T-helper 9 cell (primary cell): ENCODE measurements at places on chromosomes 13 and 19.
A peak's percentile ranks its signal among the peaks of the same experiment; 100 is the strongest.

DNA sequence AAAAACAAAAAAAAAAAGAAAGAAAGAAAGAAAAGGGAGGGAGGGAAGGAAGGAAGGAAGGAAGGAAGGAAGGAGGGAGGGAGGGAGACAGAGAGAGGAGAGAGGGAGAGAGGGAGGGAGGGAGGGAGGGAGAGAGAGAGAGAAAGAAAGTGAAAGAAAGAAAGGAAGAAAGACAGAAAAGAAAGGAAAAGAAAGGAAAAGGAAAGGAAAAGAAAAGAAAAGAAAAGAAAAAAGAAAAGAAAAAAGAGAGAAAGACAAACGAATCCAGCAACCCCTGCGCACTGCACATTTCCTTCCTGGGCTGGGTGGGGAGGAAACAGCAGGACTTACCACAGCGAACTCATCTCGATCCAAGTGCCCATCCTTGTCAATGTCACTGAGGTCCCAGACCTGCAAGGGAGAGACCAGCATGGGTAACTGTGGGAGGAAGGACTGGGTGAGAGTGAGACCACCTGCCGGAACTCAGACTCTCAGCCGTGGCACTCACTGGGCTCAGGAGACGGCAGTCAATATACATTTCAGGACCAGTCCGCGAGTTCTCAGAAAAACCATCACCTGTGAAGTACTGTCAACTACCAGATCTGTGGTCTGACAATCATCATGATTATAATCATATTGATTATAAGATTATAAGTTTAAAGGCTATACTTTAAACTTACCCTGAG is 43.3 kb downstream of the EPS15L1 start:
- DNase-seq = no peak

DNA sequence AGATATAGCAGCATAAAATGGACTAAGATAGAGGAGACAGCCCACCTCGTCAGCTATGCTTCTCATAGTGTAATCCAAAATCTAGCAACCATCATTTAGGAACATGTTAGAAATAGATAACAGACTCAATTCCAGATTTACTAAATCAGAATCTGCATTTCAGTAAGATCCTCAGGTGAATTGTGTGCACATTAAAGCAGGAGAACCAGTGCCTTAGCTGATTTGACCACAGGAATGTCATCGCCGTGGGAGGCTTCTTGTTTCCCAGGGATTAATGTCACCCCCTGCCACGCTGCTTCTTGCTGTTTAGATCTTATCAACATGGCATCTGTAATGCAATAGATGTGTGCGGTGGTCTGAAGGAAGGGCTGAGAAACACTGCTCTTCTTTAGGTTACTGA is 84.0 kb downstream of the GPC5 start:
- no peak for DNase-seq

- no peak for DNase-seq
Measured at GRCh38 chr19:35110974-35111373, 4.6 kb upstream of the FXYD3 start.

GRCh38 chr19:40619333-40620160 is 18.4 kb downstream of the LTBP4 start:
- DNase-seq = no peak

DNA sequence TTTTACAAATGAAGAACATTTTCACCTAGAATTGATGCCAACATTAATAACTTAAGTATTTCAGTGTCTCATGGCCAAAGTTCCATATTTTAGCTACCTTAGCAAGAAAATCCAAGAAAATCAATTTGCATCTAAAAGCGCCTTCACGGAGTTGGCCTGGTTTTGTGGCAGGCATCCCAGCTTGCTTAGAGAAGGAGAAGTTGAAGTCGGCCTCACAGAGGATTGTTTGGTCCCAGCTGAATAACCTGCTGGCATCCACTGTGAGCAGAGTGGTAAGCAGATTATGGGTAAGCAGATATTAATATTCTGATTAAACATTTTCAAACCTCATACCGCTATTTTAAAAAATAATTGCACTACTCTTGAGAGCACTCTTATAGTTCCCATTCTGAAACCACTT is 62.3 kb upstream of the STARD13 start:
- DNase-seq = no peak

DNA sequence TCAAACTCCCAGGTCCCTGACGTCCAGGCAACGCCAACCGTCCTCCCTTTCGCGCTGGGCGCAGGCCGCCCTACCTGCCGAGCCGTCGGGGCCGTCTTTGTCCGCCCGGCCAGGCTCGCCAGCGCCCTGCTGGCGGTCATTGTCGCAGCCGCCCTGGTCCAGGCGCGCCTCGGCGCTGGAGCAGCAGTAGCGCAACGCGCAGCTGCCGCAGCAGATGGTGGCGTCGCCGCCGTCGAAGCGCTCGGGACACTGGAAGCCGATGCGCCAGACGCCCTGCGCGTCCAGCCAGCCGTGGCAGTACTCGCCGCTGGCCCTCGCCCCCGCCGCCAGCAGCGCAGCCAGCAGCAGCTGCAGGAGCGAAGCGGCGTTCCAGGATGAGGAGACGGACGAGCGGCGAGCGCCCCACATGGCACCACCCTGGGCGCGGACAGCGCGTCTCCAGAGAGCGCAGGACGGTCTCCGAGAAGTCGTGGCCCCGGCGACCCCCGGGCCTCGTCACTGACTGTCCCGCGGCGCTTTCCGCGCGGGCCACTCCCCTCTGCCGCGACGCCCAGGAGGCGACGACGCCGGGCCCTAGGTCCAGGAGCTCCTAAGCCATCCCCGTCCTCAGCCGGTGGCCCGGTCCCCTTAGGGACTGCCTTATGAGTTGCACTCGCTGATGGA is 1.1 kb downstream of the SHISA2 start:
- DNase-seq = no peak

DNA sequence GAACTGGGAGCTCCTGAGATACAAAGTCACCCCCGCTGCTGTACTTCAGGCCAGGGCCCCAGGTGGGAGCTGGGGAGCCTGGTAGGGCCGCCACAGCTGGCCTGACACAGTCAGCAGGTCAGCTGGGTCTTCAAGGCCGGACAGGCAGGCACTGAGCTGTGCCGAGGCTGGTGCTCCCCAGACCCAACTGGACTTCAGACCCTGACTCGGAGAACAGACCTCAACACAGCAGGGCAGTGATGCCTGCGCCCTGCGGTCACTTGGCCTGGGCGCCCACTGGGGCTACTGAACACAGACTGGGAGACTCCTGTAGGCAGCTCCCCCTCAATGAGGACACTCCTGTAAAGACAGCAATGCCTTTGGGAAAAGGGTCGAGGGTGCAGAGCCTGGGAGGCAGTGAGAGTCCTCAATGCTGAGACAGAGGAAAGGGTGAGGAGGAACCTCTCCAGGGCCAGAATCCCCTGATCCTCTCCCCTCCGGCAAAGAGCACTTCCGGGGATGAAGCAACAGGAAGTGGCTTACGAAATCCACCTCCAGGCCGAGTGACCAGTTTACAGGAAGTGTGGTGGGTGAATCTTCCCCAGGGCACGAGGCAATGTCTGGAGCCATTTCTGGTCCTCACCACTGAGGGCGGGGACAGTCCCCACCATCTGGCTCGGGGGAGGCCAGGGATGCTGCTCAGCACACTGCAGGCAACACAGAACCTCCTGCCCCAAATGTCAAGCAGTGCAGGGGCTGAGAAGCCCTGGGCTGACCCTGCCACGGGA is 40.8 kb upstream of the ISYNA1 start:
- DNase-seq = peak; percentile 58

- no peak for DNase-seq
Measured at GRCh38 chr13:109403012-109403421, 383.4 kb downstream of the IRS2 start.

DNA sequence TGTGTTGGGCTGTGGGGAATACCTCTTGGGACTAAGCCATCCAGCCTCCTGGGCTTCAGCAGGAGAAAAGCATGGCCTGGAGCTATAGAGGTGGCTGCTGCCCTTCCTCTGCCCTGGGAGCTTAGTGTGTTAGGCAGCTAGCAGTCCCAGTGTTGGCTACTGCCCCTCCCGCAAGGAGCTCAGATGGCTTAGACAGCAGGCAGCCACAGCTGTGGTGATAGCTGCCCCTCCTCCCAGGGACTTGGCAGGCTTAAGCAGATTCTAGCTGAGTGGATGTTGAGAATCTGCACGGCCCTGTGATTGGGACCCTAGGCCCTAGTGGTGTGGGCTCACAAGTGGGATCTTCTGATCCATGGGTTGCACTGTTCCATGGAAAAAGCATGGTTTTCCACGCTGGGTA is 264.5 kb downstream of the TDRD3 start:
- DNase-seq = no peak

- no peak for DNase-seq
Measured at GRCh38 chr13:39599012-39599411, 4.0 kb downstream of the LHFPL6 start.

GRCh38 chr13:26497968-26498511 is 59.4 kb upstream of the WASF3 start:
- no peak for DNase-seq

DNA sequence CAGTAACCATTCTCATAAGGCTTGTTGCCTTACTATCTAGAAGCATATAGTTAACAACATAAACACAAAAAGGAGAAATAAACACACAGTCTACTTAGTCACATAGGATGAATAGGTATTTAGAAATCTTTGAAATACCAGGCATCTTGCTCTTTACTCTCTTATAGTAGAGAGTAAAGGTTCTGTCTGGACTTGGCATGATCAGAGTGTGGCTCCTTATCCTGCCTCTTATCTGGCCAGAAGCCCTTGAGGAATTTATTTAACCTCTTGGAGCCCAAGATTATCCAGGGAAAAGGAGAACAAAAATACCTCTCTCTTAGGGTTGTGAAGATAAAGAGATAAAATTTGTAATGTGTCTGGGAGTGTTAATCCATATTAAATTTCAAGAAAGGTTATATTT is 100.2 kb upstream of the MBNL2 start:
- DNase-seq = no peak

GRCh38 chr13:44131069-44131614 is 242.5 kb upstream of the SERP2 start:
- DNase-seq = no peak

DNA sequence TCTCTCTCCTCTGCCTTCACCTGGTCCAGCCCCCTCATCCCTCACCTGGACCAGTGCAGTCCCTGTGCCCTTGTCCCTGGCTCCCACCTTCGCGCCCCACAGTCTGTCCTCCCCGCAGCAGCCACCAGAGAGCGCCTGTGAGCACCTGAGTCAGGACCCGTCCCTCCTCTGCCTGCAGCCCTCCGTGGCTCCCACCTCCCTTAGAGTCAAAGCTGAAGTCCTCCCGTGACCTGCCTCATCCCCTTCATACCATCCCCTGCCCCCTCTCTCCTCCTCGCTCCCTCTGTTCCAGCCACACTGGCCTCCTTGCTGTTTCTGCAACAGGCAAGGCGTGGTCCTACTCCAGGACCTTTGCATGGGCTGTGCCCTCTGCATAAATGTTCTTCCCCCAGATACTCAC is 10.3 kb downstream of the CELF5 start:
- DNase-seq = no peak

GRCh38 chr13:109906976-109907375 is 120.6 kb upstream of the IRS2 start:
- no peak for DNase-seq

DNA sequence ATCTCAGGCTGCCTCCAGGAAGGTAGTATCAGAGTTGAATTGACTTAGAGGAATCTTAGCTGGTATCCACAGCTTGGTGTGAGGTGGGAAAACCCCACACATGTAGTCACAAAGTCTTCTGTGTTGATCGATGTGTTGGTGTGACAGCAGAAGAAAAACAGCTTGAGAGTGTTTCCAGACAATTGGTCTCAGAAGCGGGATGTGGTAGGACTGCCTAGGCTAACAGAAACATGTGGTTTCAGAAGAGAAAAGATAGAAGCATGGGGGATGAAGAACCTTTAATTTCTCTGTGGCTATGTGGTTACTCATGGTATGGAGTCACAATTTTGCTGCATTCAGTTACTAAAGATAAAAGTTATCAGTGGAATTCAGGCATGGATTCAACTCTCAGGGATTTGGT is 134.7 kb upstream of the SLITRK5 start:
- no peak for DNase-seq

DNA sequence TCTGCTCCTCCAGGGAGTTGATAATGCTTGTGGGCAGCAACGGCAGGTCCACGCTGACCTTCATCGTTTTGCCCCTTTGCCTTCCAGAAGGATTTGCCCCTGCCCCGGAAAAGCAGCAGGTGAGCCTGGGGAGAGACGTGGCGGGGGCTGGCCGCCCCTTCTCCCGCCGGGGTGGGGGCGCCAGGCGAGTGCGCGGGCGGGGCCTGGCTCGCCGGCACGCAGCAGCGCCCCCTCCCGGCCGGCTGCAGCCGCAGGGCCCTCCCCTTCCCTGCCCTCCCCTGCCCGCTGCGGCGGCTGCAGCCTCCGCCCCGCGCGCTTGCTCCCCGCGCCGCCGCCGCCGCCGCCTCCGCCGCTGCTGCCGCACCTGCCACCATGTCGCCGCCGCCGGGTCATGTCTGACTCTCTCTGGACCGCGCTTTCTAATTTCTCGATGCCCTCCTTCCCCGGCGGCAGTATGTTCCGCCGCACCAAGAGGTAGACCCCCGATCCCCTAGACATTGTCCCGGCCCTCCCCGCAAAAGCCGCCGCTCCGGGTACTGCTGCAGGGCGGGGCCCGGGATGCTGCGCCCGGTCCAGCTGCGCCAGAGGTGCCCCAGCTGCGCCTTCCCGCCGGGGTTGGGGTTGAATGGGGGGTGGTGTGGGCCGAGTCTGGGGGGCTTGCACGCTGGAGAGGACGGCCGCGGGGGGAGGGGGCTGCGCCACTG is at the start of gene MAST1:
Gene MAST1, plus strand, starts transcription at position 334 of the 704 bp plus-strand sequence. Its CDS starts 58 bp downstream, at position 392.
- DNase-seq = peak; percentile 49

GRCh38 chr13:98479496-98480003 is 97.4 kb downstream of the STK24 start:
- DNase-seq = no peak

DNA sequence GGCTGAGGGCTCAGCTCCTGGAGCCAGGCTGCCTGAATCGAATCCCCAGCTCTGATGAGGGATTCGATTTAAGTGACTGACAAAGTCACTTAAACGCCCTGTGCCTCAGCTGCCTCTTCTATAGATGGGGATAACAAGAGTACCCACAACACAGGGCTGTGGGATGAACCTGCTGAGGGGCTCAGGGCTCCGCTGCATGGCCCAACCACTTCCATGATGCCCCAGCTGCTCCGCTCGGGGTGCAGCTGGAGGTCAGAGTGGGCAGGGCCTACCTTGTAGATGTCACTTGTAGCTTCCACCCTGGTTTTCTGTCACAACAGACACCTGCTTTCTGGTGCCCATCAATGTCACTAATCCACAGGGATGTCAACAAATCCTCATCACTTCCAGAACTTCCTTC is 39.2 kb downstream of the STK24 start:
- DNase-seq = no peak

DNA sequence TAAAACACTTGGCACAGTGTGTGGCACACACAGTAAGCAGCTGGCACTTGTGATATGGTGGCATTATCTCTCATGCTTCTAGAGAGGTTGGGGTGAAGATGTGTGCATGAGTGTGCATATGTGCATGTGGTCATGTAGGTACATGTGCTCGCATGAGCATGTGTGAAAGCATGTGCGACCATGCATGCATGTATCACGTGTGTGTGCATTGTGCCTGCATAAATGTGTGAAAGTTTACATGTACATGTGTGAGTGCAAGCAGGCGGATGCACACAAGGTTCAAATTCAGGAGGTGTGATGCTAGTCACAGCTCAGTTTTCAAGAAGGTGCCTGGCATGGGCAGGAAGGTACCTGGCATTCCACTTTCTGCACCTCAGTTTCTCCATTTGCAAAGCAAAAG is 59.0 kb upstream of the UQCRFS1 start:
- no peak for DNase-seq
